CD4-positive, alpha-beta T cell treated with Interleukin-17A for 4 hours (primary cell): ENCODE measurements at places on chromosomes 1 and 21.

DNA sequence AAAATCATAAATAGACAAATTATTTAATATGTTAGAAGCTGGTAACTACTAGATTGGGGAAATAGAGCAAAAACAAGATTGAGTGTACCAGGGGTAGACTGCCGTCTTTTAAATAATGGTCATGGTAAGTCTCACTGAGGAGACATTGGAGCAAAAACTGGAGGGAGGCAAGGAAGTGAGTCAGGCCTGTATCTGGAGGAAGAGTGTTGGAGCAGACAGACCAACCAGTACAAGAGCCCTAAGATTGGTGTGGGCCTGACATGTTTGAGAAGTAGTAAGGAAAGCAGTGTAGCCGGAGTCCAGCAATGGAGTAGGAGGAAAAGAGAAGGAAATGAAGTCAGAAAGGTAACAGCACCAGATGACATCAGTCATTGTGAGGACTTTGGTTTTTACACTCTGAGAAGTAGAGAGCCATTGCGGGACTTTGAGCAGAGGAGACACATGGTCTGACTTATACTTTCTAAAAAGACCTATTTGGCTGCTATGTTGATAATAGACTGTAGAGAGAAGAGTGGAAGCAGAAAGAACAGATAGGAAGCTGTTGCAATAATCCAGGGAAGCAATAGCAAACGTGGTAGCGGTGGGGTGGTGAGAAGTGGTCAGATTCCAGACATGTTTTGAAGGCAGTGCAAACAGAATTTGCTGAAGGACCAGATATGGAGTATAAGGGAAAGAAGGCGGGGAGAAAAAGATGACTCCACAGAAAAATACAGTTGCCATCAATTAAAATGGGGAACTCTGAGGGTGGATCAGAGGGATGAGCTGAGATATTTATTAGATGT, 44.7 kb upstream of the GJA5 start:
- DNase-seq, result no peak

- DNase-seq, result no peak
Observed at GRCh38 chr1:3822421-3822820, 26.1 kb upstream of the LRRC47 start.

GRCh38 chr1:210213335-210213734, 19.3 kb upstream of the SERTAD4 start:
- no peak for DNase-seq

- DNase-seq, result no peak
Observed at GRCh38 chr1:230251644-230252191, 174.4 kb downstream of the PGBD5 start.

DNA sequence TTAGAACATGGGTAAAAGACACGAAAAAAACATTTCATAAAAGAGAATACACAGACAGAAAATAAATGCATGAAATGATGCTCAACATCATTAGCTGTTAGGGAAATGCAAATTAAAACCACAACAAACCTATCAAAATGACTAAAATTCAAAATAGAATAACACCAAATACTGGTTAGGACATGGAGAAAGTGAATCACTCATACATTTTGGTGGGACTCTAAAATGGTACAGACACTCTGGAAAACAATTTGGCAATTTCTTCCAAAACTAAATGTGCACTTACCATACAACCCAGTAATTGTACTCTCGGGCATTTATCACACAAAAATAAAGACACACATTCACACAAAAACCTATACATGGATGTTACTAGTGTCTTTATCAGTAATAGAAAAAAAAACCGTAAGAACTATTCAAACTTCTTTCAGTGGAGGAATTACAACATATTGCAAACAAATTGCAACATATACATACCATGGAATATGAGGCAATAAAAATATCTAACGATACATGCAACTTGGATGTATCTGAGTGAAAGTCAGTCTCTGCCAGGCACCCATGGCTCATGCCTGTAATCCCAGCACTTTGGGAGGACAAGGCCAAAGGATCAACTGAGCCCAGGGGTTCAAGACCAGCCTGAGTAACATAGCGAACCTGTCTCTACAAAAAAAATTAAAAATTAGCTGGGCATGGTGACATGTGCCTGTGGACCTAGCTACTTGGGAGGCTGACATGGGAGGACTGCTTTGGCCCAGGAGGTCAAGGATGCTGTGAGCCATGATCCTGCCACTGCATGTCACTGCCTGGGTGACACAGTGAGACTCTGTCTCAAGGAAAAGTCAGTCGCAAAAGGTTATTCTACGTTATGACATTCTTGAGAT, 19.6 kb downstream of the HSF2BP start:
- DNase-seq, result no peak

- no peak for DNase-seq
Observed at GRCh38 chr1:30363031-30363430, 360.4 kb downstream of the MATN1 start.
